Skin of body (tissue), 3 donors: ENCODE measurements at places on chromosomes 5 and 9. TPM values are rescaled to one million over a fixed set of nuclear protein-coding genes. Genes with fewer than 3 reads are reported as not detected.

DNA sequence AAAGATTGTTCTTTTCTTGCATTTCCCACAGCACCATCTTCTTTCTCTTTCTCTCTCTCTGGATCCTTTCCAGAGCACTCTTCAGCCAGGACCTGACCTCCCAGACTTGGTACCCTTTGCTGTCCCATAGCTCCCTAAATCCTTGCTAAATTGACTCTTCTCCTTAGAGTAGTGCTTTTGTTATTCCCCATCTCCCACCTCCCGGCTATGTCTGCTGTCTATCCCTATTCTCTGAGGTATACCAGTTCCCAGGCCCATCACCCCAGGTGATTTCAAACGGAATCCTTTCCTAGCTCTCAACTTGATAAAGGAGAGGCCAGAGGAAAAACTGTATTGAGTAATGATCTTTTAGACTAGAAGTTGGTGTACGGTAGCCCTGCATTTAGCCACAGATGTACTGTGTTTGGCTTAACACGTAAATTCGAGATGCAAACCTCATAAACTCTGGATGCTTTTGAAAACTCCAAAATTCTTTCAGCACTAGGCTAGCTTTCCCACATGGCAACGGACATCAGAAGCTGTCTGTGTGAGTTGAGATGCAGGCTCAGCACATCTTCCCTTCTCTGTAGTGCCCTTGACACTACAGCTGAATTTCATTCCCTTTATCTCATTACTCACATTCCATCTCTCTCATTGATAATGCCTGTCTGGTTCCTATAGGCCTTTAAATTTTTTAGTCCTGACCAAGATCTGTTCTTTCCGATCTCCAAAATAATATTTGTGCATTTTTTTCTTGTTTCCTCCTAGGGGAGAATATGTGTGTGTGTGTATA is 320.8 kb upstream of the ITGA1 start:
- no peak for DNase-seq

DNA sequence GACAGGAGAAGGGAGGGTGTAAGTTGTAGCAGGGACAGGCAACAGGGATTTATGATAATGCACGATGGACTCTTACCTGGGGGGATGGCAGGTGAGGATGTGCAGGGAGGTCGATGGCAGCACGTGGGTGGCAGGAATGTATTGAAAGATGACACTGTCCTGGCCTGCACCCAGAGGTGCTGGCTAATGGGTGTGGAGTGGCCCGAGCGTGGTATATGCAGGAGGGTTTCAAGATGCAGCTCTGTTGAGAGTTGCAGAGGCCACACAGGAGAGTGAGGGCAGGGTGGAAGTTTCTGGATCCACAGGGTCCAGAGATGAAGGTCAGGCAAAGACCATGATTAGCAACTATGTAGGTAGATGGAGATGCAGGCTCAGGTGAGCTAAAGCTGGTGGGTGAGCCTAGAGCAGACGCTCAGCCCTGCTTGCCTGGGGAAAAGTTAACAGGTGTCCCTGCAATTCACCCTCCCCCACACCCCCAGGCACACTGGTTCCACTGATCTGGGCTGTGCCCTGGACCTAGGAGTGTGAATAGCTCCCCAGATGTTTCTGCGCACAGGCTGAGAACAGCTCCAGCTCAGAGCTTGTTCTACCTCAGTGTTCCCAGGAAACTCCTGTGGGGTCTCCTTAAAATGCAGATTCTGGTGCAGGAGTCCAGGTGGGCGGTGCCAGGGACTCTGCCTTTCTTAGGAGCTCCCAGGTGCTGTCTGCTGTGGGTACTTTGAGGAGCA is 21.5 kb upstream of the S1PR3 start:
- no peak for DNase-seq

DNA sequence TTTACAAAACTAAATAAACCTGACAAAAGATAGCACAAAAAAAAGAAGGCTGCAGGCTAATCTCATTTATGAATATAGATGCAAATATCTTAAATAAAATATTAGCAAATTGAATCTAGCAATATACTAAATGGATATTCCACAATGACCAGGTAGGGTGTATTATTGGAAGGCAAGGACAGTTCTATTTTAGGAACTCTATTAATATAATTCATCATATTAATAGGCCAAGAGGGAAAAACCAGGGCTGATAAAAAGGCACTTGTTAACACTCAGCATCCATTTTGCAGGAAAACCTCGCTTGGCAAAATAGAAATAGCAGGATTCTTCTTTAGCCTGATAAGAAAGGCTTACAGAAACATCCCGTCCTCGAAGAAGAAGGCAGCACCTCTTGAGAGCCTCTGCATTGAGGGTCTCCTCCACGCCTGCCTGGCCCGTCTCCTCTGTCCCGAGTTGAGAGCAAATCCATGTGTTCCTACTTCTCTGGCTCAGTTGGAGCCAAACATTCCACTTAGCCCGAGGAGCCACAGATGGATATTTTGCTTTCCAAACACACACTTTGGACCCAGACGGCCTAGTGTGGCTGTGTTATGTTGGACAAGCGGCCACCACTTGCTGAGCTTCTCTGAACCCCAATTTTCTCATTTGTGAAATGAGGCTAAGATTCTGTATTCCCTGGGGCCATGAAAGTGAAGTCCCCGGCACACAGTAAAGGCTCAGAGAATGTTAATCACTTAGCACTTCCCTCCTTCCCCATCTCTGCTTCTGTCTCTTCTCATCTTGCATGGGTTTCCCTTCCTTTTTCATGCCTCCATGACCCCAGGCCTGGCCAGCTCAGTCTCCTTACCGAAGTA is 181.8 kb upstream of the MVB12B start:
- no peak for DNase-seq

- no peak for DNase-seq
Observed at GRCh38 chr5:54969856-54970828, 15.3 kb downstream of the ESM1 start.

DNA sequence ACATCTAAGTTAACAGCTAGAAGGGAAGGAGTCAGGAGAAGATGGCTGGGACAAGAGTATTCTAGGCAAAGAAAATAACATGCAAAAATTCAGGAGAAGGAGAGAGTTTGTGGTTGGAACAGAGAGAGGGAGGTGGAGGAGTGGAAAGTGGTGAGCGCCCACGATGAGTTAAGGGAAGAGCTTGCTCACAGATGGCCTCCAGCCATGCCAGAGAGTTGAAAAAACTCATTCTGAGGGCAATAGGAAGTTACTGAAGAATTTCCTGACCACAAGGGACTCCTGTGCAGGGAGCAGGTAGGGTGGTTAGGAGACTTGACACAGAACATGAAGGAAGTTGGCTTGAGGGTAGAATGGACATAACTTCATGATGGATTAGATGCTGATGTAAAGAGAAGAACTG is 159.7 kb downstream of the DOCK2 start:
- no peak for DNase-seq

The NUTM2G gene
- not detected for total RNA-seq
